ENCODE measurements at places on chromosomes 12 and 14.

DNA sequence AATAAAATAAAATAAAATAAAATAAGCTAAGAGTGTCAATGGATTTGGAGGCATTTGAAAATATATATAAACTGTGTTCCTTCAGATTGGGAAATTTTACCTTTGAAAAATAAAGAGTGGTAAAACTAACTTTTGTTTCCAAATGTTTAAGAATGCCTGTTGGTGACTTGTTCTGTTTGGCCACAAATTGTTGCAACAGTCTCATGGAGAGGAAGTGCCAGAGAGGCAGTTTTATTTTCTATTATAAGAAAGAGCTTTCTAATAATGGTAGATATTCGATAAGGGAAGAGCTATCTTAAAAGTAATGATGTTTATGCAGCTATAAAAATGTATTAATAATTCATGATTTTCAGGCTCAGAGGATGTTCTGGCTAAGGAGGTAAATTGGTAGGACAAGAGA lies 68.8 kb upstream of the MDGA2 start:
- no peak for DNase-seq

- DNase-seq: no peak
Observed at GRCh38 chr12:88273450-88273849, 131.3 kb downstream of the TMTC3 start.

- DNase-seq: no peak
Observed at GRCh38 chr14:94008234-94008633, 11.1 kb downstream of the CCDC197 start.

GRCh38 chr14:70810621-70811020 lies 1.3 kb upstream of the MAP3K9 start:
- no peak for DNase-seq

DNA sequence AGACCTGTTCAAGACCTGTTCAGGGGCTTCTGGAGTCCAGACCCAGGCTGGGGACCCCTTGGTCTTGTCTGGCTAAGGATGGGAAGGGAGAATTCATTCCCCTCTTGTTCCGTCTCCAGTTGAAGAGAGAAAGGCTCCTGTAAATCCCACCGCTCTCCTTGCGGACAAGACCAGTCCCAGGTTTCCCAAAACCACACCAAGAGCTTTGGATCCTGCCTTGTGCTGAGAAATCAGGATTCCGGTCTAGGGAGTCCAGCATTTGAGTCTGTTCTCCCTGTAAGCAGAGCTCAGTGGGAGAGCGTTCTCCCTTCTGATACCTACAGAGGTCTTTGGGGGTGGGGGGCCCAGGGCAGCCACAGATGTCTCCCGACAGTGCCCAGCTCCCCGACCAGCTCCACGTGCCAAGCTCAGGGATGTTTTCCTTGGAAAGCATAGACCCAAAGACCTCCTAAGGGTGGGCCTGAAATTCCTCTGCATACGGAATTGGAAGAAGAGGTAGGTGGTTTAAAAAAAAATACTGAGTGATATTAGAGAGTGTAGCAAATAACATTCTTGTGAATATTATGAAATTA lies 1.9 kb downstream of the HOXC13 start:
- DNase-seq: no peak

DNA sequence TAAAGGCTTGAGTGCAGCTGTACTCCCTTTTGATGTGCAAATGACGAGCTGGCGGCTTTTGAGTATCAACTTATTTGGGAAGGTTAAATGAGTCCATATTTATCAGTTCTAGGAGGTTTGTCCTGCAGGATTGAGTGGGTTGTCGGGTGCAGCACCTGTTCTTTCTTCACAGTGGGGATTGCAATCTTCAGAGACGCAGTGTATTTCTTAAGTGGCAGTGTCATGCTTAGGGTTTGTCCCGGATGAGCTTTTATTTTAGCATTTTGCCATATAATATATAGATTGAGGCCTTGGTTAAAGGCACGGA lies 1.2 kb downstream of the FUT8 start:
- no peak for DNase-seq

DNA sequence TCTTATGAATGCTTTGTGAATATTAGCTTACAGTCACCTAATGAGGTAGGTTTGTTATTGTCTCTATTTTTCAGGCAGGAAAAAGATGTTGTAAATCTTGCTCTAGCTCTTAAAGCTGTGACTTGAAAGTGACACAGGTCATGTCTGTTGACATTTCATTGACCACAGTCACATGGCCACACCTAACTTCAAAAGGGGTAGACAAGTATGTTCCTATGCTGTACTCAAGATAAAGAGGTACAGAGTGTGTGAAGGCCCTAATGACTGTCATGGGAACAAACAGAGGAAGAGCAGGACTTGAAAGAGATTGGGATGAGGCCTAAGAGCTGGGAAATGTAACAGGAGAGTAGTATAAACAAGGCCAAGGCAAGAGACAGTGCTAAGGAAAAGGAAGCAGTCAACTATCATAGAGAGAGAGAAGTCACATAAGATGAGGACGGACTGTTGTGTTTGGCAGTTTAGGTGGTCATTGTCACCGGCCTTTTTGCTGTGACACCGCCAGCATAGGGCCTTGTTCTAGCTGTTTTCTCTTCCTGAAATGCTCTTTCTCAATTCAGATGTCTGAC lies 181.0 kb downstream of the CFAP54 start:
- no peak for DNase-seq

- no peak for DNase-seq
Observed at GRCh38 chr12:81520064-81520945, 238.8 kb downstream of the PPFIA2 start.

DNA sequence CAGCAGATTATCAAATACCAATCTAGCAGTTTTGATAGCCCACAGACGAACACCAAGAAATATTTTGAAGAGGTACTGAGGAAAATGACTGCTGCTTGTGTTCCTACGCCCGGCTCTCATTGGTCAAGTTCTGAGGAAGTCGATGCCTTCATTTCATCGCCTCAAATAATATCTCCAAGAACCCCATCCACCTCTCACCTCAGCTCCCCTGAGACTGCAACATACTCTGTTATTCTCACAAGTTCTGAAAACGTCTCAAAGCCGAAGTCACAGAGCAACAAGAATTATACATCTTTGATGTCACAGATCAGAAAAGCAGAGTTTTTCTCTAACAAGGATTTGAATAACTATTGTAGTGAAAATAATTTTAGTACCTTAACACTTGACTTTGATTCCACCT lies 55.5 kb upstream of the BCAT1 start:
- DNase-seq: no peak
